Naive B cell (primary cell): ENCODE measurements at places on chromosomes 13 and 19.

DNA sequence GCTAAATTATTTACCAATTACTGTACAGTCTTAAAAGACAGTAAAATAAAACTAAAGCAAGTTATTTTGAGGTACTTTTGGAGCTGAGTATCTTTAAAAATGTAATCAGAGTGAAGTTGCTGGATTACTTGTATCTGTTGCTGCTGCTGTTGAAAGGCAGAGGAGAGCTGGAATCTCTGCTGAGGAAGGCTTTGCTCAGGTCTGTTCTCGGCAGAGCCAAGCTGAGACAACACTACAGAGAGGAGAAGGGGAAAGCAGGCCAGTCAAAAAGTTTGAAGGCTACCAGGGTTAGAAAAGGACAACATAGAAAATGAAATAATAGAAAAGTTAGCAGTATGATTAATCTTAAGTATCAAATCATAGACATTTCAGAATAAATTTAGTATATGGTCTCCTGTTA, 9.8 kb downstream of the EXOSC8 start:
- no peaks in the 10 kb centered on the region for H3K27me3 ChIP-seq
- H3K36me3 ChIP-seq: peaks cover 6% of the 10 kb centered on the region
- no peaks in the 10 kb centered on the region for H3K4me1 ChIP-seq
- H3K4me3 ChIP-seq: no peak overlapping the region
- no peak for DNase-seq

DNA sequence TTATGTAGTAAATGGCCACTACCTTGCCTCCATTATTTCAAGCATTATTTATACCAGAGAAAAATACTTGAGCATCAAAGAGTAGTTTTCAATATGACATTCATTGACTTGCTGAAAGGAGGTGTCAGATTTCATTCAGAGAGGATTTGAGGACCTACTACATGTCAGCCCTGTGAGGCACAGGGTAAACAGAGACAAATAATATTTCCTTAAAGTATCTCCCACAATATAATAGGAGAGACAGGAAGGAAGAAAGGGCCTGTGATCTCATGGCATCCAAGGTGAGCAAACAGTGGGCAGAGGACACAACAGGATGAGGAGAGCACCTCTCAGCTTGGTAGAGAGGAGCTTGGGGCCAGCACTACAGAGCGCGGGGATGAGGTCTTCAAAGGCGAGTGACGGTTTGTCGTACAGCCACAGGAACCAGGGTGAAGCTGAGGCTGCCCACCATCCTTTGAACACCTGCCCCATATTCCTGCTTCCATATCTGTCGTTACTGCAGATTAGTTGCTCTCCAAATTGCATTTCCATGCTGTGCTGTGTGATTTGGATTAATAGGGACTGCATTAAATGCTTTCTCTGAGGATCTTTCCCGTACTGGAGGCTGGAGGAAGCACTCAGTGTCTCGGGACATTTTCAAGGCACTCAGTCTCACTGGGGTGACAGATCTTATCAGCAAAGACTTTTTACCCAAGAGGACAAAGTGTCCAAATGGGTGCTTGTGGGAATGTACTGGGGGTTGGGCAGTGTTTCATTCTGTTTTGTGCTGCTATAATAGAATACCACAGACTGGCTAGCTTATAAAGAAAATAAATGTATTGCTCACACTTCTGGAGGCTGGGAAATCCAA, 59.2 kb downstream of the GJA3 start:
- H3K27me3 ChIP-seq: peaks cover 65% of the 10 kb centered on the region
- no peak for DNase-seq

GRCh38 chr13:101305981-101306411, 110.3 kb downstream of the NALCN start:
- no peak for DNase-seq
- no peaks in the 10 kb centered on the region for H3K4me1 ChIP-seq
- no peaks in the 10 kb centered on the region for H3K36me3 ChIP-seq
- no peaks in the 10 kb centered on the region for H3K27me3 ChIP-seq
- no peak overlapping the region for H3K27ac ChIP-seq

GRCh38 chr19:16496613-16496983, 404 bp downstream of the C19orf44 start:
- no peaks in the 10 kb centered on the region for H3K27me3 ChIP-seq
- peaks cover 6% of the 10 kb centered on the region for H3K4me1 ChIP-seq
- DNase-seq: no peak
- peak overlapping the region; percentile 92 for H3K27ac ChIP-seq
- peak overlapping the region; percentile 88 for H3K4me3 ChIP-seq

DNA sequence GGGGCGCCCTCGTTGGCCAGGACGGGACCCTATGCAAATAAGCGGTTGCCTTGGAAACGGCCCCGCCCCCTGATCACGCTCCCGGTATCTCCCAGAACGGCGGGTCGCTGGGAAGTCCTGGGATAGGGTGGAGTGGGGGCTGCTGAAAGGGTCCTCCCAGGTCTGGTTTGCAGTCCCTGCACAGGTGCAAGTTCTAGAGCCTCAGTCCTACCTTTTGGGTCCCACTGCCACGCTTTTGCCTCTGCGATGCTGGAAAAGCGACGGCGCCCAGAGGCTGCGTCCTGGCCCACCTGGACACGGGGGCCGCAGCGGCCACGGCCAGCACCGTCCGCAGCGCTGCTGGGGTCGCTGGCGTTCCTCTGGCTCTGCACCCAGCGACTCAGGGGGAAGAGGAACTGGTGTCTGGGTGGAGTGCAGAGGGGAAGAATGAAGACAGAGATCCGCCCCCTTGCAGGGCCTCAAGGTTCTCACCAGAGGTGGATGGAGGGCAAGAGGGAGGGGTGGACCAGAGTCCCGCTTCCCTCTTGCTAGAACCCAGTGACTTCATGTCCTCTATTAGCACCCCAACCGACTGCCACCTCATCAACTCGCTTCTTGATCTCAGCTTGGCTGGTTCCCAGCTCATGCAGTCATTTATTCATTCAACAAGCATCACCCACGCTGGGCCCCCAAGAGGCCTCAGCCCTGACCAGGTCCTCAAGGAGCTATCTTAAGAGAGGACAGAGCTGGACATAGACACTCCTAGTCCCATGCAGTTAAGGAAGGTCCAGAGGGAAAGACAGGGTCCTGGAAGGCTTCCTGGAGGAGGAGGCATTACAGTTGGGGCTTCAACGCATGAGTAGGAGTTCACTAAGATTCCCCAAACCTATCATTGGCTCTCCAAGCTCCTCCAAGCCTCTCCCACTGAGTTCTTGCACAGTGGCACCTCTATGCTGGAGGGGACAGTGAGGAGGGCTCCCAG, at the start of gene LRRC25:
Gene LRRC25 (minus strand): TSS at position 381 of the 961 bp plus-strand sequence. CDS start 659 bp downstream, outside the sequence.
- peak within 1 kb of the TSS; percentile 88 for H3K4me3 ChIP-seq
- H3K27ac ChIP-seq: peak within 1 kb of the TSS; percentile 76

GRCh38 chr19:55650126-55650557, 2.1 kb downstream of the CCDC106 start:
- peaks cover 51% of the 10 kb centered on the region for H3K4me1 ChIP-seq
- no peaks in the 10 kb centered on the region for H3K27me3 ChIP-seq
- no peak for DNase-seq
- H3K36me3 ChIP-seq: no peaks in the 10 kb centered on the region
- H3K4me3 ChIP-seq: peak overlapping the region; percentile 73

- peaks cover 3% of the 10 kb centered on the region for H3K4me1 ChIP-seq
- no peak overlapping the region for H3K4me3 ChIP-seq
- peaks cover 17% of the 10 kb centered on the region for H3K36me3 ChIP-seq
- H3K27ac ChIP-seq: no peak overlapping the region
- no peak for DNase-seq
Measured at GRCh38 chr19:40232479-40232878, 6.0 kb upstream of the CCNP start.

GRCh38 chr19:10120538-10121189, 965 bp upstream of the EIF3G start:
- no peak for DNase-seq
- H3K27ac ChIP-seq: no peak overlapping the region
- no peaks in the 10 kb centered on the region for H3K36me3 ChIP-seq
- H3K27me3 ChIP-seq: no peaks in the 10 kb centered on the region
- H3K4me3 ChIP-seq: peak overlapping the region; percentile 62

DNA sequence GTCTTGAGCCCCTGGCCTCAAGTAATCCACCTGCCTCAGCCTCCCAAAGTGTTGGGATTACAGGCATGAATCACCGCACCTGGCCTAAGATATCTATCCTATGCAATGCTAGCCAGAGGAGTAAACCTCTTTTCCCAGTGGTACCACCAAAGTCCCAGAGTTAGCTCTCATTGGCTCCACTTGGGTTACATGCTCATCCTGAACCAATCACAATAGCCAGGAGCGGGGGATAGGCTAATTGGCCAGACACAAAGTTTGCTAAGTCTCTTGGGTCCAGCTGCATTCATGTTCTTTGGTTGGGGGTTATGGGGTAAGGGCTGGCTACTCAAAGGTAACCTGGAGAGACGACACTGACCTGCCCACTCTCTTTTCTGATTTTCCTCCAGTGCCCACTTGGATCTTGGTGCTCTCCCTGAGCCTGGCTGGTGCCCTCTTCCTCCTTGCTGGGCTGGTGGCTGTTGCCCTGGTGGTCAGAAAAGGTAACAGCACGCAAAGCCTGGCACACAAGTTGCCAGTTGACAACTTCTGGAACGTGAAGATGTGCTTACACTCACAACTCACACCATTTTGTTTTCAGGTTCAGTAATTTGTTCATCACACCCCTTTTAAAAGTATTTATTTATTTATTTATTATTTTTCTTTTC, 7.8 kb downstream of the C19orf38 start:
- no peak for DNase-seq
- H3K4me3 ChIP-seq: no peak overlapping the region
- H3K27ac ChIP-seq: peak overlapping the region; percentile 57
